Stimulated activated CD4-positive, alpha-beta T cell treated with anti-CD3 and anti-CD28 coated beads, Interleukin-1b, Interleukin-23, amount 100 ng/mL, for 1 hour (primary cell): ENCODE measurements at places on chromosomes 12 and 14.

- no peak for DNase-seq
Observed at GRCh38 chr12:3034067-3034750, 43.0 kb upstream of the TSPAN9 start.

- DNase-seq = no peak
Observed at GRCh38 chr14:68810173-68811153, 17.6 kb upstream of the ZFP36L1 start.

- no peak for DNase-seq
Observed at GRCh38 chr14:28671425-28671824, 95.2 kb upstream of the FOXG1 start.

DNA sequence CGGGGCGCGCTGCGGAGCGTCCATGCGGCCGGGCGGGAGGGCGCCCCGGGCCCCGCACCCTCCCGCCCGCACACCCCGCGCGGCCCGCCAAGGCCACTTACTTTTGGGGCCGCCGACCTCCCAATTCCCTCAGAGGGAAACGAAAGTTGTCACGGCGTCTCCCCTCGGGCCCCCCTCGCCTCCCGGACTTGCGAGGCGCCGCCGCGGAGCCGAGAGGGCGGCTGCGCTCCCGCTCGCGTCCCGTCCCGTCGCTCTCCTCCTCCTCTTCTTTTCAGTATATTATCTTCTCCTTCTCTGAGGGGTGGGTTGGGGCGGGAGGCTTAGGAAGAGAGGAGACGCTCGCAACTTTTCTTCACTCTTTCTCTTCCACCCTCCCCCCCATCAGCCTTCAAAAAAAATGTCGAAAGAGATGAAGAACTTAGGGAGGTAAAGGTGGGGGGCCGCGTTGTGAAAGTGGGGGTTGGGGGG lies 613 bp downstream of the DUSP16 start:
- no peak for DNase-seq

GRCh38 chr12:20000229-20000849 lies 368.0 kb upstream of the PDE3A start:
- DNase-seq = no peak

DNA sequence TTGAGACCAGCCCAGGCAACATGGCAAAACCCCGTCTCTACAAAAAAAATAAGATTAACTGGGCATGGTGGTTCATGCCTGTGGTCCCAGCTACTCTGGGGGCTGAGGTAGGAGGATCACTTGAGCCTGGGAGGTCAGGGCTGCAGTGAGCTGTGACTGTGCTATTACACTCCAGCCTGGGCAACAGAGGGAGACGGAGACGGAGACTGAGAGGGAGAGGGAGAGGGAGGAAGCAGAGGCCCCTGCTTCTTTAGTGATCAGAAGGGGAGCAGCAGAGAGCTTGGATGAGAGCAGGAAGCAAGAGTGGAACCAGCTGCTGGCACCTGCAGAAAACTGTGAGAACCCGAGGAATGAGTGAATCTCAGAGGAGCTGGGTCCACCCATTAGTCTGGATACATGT lies 45.9 kb downstream of the ISCA2 start:
- DNase-seq = no peak

DNA sequence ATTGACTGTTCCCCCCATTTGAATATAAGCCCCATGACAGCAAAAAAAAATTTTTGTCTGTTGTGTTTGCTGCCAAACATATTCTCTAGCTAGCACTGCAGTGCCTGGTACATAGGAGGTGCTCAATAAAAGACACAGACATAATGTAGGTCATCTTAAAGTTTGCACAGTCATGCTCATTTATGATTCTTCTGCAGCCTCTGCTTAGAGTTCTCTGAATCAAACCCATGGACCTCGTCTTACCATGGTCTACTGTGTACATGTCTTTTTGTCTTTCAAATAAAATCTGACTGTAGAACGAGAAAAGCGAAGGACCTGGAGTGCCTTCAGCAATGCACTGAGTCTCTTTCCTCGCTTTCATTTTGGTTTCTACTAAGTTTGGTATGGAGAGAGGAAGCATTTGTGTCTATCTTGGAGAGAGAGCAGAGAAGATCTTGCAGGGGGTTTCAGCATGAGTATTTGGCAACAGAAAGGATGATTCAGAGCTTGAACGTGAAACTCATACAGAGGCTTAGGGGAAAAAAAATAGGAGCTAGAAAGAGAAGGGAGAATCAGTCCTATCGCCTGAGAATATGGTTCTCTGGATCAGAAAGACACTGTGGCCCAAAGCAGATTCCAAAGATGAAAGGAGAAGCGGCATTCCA lies 38.8 kb upstream of the TMCC3 start:
- no peak for DNase-seq

- no peak for DNase-seq
Observed at GRCh38 chr12:5236022-5236640, 192.5 kb downstream of the KCNA5 start.

DNA sequence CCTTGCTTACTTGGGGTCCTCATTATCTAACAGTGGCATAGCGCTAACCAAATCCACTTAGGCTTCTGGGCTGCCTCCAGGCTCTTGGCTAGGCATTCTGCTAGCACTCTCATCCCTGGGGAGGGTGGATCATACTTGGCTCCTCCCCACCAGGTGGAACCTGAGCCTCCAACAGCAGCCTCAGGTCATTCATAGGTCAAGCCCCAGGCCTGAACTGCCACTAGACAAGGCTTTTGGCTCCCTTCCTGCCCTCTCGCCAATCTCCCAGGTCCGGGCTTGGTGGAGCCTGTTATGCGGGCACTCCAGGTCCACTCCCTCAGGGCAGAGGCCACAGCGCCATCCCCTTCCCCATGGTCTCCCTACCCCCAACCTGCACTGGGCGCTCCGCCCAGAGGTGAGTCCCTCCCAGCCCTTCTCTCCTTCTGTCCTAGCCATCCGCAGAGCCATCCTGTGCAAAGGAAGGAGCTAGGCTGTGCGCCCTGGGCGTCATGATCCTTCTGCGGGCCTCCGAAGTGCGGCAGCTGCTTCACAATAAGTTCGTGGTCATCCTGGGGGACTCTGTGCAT lies 154.9 kb upstream of the AMIGO2 start:
- DNase-seq = no peak

- DNase-seq = no peak
Observed at GRCh38 chr12:78880078-78880477, 15.5 kb downstream of the SYT1 start.

- no peak for DNase-seq
Observed at GRCh38 chr12:70948236-70948975, 27.9 kb upstream of the PTPRR start.

- no peak for DNase-seq
Observed at GRCh38 chr14:91303091-91303923, 58.8 kb upstream of the GPR68 start.

GRCh38 chr12:120835657-120836056 lies 68.5 kb downstream of the SPPL3 start:
- no peak for DNase-seq

GRCh38 chr12:108176292-108176691 lies 47.2 kb downstream of the WSCD2 start:
- no peak for DNase-seq

GRCh38 chr14:87489196-87489819 lies 503.7 kb downstream of the GALC start:
- no peak for DNase-seq

GRCh38 chr12:46450279-46450748 lies 77.7 kb upstream of the SLC38A2 start:
- DNase-seq = no peak

- no peak for DNase-seq
Observed at GRCh38 chr14:55220230-55220629, 28.8 kb upstream of the DLGAP5 start.

GRCh38 chr12:47272412-47273190 lies 192.8 kb upstream of the AMIGO2 start:
- DNase-seq = no peak
